ENCODE measurements at places on chromosomes 6 and 20.
A peak's percentile ranks its signal among the peaks of the same experiment; 100 is the strongest.

DNA sequence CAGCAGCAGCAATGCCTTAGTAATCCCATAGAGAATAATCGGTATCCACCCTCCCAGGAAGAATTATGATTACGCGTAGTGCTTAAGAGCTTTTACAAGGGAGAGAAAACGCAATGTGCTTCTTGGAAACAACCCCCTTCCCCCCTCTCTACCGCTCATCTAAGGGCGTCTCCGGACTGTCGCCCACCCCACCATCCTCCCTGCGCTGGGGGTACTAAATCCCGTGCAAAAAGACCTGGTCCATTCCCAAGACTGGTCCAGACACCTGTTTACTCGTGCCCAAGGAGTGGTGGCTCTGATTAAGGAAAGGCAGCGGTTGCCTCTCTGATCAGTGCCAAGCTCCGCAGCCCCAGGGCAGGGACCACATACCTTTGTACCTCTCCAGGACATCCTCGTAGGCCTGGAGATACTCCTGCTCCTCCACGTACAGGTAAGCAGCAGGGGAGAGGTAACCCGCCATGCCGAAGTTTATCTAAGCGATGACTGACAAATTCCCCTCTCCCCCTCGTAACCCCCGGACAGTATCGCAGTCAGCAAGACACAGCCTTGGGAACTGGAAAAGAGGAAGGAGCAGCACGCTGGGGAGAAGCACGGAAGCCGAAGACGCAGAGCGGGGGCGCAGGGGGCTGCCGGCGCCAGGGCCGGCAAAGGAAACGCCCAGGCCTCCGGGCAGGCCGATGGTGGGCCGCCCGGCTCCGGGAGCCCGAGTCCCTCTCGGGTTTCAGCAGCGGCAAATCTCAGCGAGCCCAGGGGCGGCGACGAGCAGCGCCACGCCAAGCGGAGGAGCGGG lies 112.0 kb upstream of the BEND6 start:
- DNase-seq, result peak; percentile 78

DNA sequence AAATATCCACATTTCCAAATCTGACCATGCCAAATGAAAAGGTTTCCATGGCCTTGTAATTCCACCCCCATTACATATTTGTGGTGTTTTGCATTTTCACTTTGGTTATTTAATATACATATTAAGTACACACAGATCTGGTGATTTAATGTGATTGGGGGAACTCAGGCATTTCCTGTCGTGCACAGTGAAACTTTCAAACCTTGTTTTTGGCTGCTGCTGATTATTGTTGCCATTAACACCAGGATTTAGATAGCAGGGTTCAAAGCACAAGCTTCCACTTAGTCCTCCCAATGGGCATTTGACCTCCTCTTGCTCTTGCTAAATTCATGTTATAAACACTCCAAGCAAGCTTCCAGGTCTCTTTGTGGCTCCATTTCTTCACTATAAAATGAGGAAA lies 166.5 kb downstream of the SOBP start:
- DNase-seq, result no peak

GRCh38 chr6:122079916-122080315 lies 319.5 kb upstream of the HSF2 start:
- DNase-seq, result no peak

GRCh38 chr20:49318430-49319207 lies 40.8 kb upstream of the ZNFX1 start:
- DNase-seq, result no peak

DNA sequence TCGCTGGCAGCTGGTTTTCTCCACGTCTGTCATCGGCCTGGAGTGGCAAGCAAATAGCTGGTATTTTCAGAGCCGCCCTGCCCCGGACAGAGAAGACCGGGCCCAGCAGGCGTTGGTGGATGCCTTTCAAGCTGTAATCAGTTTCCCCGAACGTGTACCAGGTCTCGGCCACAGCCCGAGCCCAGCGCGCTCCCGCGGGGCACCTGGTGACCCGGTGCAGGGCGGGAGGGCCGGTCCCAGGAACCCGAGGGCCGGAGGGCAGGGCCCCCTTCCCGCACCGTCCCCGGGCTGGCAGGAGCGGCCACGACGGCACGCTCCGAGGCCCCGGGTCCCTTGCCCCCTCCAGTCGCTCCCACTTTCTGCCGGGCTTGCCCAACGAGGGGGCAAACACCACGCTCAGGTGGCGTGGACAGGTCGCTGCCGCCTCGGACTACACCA lies 348 bp upstream of the PYGB start:
- no peak for DNase-seq

DNA sequence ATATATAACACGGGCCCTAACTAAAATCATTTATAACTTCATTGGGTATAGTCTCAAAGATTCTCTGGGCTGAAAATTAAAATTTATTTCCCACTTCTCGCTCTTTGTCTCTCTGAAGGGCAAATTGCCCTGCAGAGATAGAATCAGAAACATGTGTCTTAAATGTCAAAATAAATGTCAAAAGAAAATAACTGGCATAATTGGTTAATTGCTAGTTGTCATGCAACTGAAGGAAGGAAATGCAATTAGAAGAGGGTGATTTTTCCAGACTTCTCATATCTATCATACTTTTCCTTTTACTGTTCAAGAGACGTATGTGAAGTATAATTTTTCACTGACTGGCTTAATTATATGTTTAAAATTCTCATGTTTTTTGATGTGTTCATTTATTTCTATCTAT lies 80.3 kb upstream of the HMGCLL1 start:
- DNase-seq, result no peak

- no peak for DNase-seq
Observed at GRCh38 chr6:21189759-21190158, 403.8 kb upstream of the SOX4 start.

DNA sequence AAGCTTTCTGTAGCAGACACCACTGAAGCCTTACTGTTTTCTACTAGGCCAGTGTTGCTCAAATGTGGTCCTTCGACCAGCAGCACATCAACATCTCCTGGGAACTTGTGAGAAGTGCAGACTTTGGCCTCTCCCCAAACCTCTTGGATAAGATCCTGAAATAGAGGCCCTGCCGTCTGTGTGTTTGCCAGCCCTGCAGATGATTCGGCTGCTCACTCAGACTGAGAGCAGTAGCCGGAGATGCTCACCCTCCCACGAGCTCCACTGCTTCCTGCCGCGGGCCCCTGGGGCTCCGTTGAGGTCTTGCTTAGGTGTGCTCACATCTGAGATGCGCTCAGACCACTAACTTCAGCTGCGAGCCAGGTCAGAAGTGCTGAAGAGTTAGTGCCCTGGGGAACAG lies 129.5 kb upstream of the SSTR4 start:
- no peak for DNase-seq

- no peak for DNase-seq
Observed at GRCh38 chr6:100518588-100518987, 53.9 kb upstream of the SIM1 start.

DNA sequence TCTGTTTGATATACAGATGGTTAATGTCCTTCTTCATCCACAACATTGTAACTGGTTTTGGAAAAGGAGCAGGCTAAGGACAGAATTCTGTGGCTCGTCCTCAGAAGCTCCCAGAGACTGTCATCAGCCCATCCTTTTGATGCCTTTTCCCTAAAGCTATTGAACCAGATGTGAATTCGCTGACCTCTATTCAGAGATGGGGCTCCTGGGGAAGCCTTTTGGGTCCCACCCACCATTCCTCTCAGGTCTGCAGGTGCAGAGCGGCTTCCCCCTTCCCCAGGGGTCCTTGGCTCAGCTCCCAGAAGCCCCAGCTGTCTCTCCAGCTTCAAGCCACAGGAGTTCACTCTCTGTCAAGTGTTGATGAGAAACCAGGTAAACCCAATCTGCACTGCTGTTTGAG lies 191.7 kb downstream of the SMOC2 start:
- DNase-seq, result no peak

- no peak for DNase-seq
Observed at GRCh38 chr20:58374906-58375758, 13.9 kb upstream of the VAPB start.

GRCh38 chr6:90028995-90029635 lies 134.8 kb downstream of the GJA10 start:
- no peak for DNase-seq

GRCh38 chr20:52749938-52750337 lies 222.2 kb upstream of the TSHZ2 start:
- DNase-seq, result no peak

GRCh38 chr6:2938004-2938631 lies 33.2 kb downstream of the SERPINB6 start:
- no peak for DNase-seq
